Neural crest cell (in vitro differentiated cells): ENCODE measurements at places on chromosomes 1 and 21.

DNA sequence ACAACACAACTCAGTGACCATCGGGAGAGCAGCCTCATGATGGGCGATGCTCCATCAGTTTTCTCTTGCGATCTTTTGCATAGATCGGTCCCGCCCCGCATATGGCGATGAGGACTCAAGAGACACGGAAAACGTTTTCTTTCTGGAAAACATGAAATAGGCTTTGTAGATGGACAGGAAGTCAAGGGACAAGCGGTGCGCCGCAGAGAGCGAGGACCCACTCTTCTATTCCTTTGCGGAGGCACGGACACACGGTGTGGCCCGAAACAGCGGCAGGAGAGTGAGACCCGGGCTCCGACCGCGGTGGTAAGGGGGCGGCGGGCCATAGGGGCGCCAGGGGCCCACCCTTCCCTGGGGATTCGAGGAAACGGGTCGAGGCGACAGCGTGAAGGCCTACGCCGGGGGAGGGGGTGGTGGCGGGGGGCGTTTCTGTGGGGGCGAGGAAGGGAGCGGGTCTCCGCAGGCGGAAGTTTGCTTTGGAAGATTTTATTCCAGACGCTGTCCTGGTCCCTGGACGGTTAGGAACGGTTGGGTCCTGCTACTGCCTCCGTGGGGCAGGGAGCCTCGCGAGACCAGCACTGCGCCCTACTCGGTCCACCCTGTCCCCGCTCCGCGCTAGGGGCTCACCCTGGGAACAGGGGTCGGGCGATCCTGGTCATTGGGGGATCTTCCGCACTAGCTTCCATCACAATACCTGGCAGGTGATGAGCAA, 796 bp upstream of the TDRKH start:
- H3K27me3 ChIP-seq, result no peaks in the 10 kb centered on the region
- peak overlapping the region; percentile 95 for H3K4me3 ChIP-seq
- H3K27ac ChIP-seq, result peak overlapping the region; percentile 97
- H3K4me1 ChIP-seq, result peaks cover 30% of the 10 kb centered on the region
- no peaks in the 10 kb centered on the region for H3K36me3 ChIP-seq
- peak; percentile 9 for DNase-seq

- H3K36me3 ChIP-seq, result peaks cover 35% of the 10 kb centered on the region
- no peak for DNase-seq
- H3K4me1 ChIP-seq, result peaks cover 19% of the 10 kb centered on the region
- H3K27ac ChIP-seq, result no peak overlapping the region
Observed at GRCh38 chr1:91725618-91725988, 160.3 kb downstream of the TGFBR3 start.

GRCh38 chr21:31446226-31446855, 102.3 kb upstream of the TIAM1 start:
- no peaks in the 10 kb centered on the region for H3K27me3 ChIP-seq
- H3K4me1 ChIP-seq, result peaks cover 12% of the 10 kb centered on the region
- no peak for DNase-seq
- no peak overlapping the region for H3K4me3 ChIP-seq

DNA sequence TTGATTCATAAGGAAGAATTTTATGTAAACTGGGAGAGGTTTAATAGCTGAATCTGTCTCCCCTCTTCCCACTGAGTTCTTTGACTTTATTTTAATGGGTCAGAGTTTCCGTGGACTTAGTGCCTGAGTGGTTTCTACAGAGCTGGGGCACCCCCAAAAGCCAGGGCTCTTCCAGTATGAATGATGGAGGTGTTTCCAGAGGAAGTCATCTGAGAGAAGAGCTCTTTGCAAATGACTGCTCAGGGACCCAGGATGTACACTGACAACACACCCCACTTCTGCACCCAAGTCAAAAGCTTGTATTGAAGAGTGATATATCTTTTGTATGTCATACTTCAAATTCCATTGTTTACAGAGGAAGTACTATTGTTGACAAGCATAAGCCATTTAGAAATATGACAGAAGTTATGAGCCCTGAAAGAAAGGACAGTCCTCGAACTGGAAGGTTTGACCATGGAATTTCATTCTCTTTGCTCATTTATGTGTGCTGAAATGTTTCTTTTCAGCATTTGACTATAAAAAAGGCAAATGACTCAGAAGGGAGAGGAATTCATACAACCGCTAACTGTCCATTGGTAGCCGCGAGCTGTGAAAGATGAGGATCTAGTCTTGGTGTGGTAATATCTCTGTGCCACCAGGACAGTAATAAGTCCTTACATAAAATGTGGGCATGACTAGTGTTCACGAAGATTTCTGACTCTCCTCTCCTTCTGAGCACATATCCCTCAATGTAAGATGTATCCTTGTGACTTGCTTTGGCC, 25.4 kb upstream of the LMX1A start:
- no peak overlapping the region for H3K27ac ChIP-seq
- H3K4me3 ChIP-seq, result no peak overlapping the region
- DNase-seq, result no peak
- peaks cover 3% of the 10 kb centered on the region for H3K4me1 ChIP-seq
- peaks cover 73% of the 10 kb centered on the region for H3K27me3 ChIP-seq

DNA sequence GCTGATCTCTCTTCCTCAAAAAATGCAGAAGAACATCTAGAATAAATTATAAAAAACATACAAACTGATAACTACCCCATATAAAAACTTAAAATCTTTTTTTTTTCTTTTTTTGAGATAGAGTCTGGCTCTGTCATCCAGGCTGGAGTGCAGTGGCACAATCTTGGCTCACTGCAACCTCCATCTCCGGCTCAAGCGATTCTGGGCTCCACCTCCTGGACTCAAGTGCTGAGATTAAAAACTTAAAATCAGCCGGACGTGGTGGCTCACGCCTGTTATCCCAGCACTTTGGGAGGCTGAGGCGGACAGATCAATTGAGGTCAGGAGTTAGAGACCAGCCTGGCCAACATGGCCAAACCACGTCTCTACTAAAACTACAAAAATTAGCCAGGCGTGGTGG, 31.1 kb downstream of the LIN9 start:
- H3K27me3 ChIP-seq, result no peaks in the 10 kb centered on the region
- H3K36me3 ChIP-seq, result peaks cover 5% of the 10 kb centered on the region
- no peaks in the 10 kb centered on the region for H3K4me1 ChIP-seq
- no peak overlapping the region for H3K4me3 ChIP-seq
- H3K27ac ChIP-seq, result no peak overlapping the region

- H3K27me3 ChIP-seq, result peaks cover 20% of the 10 kb centered on the region
- no peak overlapping the region for H3K4me3 ChIP-seq
- DNase-seq, result peak; percentile 71
- H3K4me1 ChIP-seq, result no peaks in the 10 kb centered on the region
Observed at GRCh38 chr1:207997486-207998268, 86.8 kb upstream of the CD34 start.

DNA sequence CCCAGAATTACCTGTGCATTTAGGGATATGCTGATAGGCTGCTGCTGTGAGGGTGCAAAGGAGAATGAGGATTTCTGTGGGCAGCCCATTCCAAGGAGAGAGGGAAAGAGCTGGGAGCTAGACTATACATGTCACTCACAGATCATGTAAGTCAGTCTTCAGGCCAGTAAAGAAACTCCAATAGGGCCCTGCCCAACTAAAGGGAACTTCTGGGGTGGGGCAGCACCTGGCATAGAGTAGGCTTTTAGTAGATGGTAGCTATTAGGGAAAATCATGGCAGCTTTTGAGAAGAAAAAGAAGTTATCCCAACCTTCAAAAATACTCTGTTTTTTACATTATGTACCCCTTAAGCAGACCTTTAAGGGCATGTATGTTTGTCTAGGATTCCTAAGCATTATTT, 89.6 kb downstream of the ST6GALNAC3 start:
- no peak overlapping the region for H3K4me3 ChIP-seq
- H3K4me1 ChIP-seq, result peaks cover 16% of the 10 kb centered on the region
- no peak for DNase-seq
- H3K27me3 ChIP-seq, result no peaks in the 10 kb centered on the region
- peaks cover 31% of the 10 kb centered on the region for H3K36me3 ChIP-seq
- H3K27ac ChIP-seq, result no peak overlapping the region

- no peak overlapping the region for H3K27ac ChIP-seq
- no peaks in the 10 kb centered on the region for H3K36me3 ChIP-seq
- H3K4me1 ChIP-seq, result no peaks in the 10 kb centered on the region
Observed at GRCh38 chr1:41616563-41616962, 132.1 kb upstream of the EDN2 start.

DNA sequence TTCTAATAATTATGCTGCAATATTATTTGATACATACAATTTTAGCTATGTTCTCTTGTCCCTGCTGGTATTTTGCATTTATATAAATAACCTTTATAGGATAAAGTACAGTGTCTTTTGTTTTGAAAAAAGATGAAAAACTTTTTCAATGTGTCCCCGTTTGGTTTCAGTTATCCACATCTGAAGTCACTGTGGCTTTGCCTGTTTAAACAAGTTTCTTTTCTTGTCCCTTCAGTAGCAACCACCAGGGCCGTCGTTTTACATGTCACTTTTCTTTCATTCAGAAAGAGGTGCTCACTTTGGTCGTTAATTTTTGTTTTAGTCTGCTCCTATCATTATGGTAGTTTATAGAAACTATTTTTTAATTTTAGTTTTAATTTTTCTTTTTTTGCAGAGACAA, 41.4 kb downstream of the RABGAP1L start:
- peaks cover 9% of the 10 kb centered on the region for H3K36me3 ChIP-seq
- H3K27me3 ChIP-seq, result no peaks in the 10 kb centered on the region
- H3K4me1 ChIP-seq, result no peaks in the 10 kb centered on the region
- H3K27ac ChIP-seq, result no peak overlapping the region
- no peak overlapping the region for H3K4me3 ChIP-seq
- DNase-seq, result no peak
